ENCODE measurements at places on chromosomes 6 and 20.

- DNase-seq, result no peak
These were observed at the start of gene RBM24 for GRCh38 chr6:17281100-17281496. Gene RBM24, plus strand, starts transcription at chr6:17281361. Its CDS starts 221 bp downstream, at chr6:17281582.

DNA sequence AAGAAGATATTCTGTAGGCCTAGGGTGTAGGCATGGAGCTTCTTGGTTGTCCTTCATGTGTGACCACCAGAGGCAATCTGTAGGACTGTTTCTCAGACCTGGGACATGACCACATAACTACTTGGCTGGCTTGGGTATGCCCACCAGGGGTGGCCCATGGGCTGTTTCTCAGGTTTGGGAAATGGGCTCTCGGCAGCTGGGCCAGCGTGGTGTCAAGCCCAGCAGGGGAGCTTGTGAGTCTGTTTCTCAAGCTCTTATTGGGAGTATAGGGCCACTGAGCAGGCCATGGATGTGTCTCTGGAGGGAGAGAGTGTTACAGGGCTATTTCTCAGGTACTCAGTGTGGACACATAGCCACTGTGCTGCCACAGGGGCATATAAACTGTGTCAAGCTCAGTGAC lies 2.5 kb upstream of the SEMG2 start:
- DNase-seq, result no peak

DNA sequence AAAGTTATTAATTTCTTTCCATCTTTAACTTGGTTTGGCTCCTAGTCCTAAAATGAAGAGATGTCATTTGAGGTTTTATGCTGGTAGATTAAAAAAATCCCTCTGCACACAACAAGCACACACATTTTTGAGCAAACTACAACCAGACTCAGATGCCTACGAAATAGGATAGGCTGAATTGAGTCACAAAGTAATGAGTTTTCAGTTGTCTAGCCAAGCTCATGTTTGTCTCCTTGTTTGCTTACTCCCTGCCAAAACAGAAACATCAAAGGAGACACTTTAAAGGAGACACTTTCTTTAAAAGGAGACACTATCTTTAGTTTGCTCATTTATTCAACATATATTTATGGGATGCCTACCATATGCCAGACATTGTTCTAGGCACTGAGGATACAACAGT lies 56.2 kb downstream of the TPBG start:
- no peak for DNase-seq

DNA sequence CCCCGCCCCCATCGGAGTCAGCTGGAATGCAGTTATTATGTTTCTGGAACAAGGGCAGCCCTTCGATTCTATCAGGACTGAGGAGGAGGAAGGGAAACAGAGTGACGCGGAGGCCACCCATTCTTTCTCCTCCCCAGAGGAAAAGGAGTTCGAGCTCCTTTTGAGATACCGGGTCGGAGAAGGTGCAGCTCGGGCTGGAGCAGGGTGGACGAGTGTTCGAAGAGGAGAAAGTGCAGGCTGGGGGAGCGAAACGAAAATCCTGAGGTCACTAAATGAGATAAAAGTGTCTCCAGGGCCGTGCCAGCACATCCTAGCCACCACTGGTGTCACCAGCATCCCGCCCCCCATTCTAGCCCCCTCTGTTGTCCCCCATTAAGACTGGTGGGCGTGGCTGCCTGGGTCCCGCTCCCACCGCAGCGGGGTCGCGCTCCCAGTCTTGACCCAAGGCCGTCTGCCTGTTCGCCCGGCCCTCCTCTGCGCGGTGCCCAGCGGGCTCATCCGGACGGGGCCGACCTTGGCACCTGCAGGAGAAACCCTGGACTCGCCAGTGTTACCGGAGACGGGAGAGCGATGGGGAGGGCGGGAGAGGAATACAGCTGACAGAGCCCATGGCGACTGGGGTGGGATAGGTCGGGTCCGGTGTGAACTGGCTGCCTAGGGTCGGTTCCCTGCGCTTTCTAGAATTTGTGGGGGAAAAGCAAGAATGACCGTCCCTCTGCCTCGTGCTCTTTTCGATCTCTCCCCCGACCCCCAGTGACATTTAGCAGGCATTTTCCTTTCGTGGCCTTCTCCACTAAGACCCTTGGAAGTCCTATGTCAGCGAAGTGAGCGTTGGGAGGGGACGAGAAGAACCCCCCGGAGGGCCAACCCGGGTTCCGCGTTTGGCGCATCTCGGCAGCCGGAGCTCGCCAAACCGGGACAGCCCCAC lies 16.2 kb downstream of the FOXA2 start:
- no peak for DNase-seq

DNA sequence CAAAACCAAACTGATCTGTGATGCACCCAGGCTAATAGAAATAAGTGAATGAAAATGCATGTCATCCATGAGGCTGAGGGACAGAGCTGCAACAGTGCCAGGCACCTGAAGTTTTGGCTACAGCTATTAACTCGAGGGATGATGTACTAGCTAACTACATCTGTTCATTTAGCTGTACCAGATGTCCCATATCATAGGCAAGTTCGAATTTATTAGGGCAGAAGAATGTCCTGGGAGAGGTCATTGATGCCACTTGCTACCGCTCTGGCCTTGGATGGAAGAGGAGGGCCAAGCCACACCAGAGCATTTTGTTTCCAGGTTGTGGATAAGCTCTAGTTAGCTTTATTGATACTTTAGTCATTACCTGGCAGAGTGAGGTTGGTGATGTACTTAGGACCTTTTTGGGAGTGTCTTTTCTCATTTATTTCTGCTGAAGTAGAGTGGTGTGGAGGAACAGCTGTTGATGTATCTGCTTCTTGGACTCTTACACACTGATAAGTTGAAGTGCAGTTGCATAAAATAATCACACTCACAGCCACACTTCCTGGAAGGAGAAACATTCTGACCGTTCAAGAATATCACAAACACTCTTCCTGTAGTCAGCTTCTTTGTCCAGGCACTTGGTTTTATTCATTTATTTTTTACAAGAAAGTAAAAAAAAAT lies 8.2 kb downstream of the ZFAND3 start:
- DNase-seq, result no peak

DNA sequence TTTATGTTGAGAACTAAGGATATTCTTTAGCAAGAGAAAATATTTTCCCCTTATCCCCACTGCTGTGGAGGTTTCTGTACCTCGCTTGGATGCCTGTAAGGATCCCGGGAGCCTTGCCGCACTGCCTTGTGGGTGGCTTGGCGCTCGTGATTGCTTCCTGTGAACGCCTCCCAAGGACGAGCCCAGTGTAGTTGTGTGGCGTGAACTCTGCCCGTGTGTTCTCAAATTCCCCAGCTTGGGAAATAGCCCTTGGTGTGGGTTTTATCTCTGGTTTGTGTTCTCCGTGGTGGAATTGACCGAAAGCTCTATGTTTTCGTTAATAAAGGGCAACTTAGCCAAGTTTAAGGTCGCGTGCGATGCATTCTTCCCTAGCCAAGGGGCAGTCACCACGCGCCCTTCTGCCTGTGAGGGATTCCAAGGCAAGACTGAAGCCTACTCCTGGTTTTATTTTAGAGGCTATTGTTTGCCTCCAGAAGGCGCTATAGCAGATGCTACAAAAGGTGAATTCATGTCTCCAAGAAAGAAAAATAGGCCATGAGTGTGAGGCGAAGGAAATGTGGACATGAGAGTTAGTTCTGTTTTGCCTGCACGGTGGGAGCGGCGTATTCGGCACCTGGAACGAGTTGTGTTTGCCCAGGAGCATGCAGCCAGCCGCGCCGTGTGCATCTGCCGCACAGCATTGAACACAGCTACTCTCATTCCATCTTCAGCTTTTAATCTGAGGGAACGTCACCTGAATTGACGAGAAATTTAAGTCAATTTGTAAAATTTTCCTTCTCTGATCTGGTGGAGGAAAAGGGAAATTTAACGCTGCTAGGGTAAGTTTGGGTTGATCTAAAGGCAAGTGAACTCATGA lies 40.3 kb upstream of the IRF4 start:
- DNase-seq, result no peak

DNA sequence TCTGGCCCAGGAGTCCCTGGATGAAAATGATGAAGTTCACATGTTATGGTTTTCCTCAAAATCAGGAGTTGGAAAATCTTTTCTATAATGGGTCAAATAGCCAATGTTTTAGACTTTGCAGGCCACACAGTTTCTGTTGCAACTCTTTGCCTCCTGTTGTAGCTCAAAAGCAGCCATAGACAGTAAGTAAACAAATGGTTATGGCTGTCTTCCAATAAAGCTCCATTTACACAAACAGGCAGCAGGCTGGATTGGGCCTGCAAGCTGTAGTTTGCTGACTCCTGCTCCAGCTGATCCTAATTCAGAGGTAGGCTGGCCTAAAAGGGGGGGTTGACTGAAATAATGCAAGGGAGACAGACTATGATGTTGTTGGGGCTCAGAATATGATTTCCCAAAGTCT lies 33.0 kb downstream of the METTL24 start:
- peak; percentile 28 for DNase-seq

DNA sequence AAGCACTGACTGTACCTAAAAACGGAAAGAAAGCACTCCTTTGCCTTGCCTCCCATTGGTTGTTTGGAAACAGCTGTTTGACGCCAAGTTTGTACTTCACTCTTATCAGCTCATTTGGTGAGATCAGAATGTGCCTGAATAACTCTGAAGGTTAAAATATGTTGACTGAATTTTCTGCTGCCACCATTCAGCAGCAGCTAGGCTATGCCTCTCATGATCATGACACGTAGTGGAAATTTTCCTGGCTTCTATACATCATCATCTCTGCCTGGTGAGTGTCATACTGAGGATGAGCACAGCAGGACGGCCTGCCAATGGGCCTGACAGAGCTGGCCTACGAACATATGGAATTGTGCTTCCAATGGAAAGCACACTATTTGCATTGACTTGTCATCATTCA lies 704.9 kb upstream of the CITED2 start:
- no peak for DNase-seq

GRCh38 chr20:2932498-2932897 lies 59.2 kb downstream of the PTPRA start:
- DNase-seq, result no peak

DNA sequence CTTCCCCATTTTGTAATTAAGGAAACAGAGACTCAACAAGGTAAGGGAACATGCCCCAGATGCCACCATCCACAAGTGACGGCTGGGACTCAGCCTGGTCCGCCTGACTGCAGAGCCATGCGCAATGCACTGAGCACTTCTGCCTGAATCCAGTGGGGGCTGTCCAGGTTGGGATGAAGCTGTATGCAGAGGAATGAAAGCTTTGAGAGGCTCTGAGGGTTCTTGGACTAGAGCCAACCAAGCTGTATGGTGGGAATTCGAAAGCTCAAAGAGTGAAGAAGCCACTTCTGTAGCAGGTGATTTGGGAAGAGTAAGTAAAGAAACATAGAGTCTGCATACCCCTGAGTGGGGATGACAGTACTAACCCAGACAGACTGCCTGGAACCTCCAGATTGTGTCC lies 127.6 kb upstream of the AKAP12 start:
- no peak for DNase-seq

- DNase-seq, result no peak
These were observed 67.7 kb upstream of the IRAK1BP1 start for GRCh38 chr6:78799682-78800081.

DNA sequence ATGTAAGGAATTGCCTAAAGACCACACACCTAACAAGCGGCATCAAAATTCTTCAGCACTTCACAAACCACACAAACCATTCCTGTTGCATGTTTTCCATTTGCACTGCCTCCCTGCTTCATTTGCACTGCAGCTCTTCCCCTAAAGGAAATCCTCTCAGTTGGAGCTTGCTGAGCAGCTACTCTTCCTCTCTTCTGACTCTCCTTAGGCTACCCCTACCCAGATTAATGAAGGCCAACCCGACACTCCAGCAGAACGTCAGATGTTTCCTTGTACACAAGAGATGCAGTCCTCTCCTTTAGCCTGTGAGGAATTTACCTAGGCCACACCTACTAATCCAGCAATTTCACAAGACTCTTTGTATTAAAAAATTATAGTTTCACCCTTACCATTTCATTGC lies 8.1 kb downstream of the BEND6 start:
- DNase-seq, result no peak

DNA sequence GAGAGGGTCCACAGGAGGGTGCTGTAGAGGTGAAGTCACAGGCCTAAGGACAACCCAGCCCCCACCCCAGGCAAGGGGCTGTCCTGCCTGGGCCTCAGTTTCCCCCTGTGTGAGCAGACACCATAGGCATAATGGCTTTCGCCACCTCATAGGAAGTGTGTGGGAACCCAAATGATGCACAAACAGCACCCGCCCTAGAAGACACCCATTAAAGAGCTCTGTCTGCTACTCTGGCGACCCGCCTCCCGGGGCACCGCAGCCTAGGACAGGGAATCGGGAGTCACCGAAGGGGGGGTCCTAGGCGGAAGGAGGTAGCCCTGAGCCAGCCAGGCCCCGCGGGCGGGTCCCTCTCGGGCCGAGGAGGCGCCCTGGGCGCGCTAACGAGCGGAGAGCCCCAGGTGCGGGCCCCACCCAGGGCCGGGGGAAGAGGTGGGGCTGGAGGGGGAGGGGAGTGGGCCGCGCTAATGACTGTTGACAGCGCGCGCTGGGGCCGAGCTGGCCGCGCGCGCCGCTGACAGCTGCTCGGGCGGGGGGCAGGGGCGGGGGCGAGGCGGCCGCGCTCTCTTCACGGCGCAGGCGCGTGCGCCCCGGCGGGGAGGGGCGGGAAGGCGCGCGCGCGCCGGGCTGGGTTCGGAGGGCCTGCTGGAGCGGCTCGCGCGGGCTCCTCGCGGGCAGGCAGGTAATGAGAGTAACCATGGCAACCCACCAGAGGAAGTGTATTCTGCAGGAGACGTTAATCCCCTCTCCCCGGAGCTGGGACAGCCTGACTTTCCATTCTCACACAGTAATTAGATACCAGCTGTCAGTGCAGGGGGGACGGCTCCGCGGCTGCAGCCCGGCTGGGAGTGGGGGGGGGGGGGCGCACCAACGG lies 48.9 kb downstream of the NOL4L start:
- peak; percentile 97 for DNase-seq

Data from NCI-H1436 (cell line).